ENCODE measurements at places on chromosomes 6 and 20. TPM values are rescaled to one million over a fixed set of nuclear protein-coding genes. Genes with fewer than 3 reads are reported as not detected.

DNA sequence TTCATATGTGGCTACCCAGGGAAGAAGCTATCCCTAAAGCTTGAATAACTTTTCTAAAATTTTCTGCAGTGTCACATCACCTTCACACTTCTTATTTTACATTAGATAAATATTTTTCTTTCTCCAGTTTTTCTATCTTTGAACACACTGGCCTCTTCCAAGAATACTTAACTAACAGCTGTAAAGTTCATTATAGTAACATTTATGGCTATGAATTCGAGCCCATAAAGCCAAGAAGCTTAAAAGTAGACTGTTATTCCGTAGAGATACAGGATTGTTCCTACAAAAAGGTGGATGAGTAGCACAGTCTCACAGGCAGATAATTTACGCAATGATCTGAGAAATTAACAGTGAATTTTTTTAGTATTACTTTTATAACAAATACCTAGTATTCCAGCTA is 55.7 kb upstream of the BMP5 start:
- no peak for DNase-seq

Gene IL17F
- not detected for total RNA-seq

DNA sequence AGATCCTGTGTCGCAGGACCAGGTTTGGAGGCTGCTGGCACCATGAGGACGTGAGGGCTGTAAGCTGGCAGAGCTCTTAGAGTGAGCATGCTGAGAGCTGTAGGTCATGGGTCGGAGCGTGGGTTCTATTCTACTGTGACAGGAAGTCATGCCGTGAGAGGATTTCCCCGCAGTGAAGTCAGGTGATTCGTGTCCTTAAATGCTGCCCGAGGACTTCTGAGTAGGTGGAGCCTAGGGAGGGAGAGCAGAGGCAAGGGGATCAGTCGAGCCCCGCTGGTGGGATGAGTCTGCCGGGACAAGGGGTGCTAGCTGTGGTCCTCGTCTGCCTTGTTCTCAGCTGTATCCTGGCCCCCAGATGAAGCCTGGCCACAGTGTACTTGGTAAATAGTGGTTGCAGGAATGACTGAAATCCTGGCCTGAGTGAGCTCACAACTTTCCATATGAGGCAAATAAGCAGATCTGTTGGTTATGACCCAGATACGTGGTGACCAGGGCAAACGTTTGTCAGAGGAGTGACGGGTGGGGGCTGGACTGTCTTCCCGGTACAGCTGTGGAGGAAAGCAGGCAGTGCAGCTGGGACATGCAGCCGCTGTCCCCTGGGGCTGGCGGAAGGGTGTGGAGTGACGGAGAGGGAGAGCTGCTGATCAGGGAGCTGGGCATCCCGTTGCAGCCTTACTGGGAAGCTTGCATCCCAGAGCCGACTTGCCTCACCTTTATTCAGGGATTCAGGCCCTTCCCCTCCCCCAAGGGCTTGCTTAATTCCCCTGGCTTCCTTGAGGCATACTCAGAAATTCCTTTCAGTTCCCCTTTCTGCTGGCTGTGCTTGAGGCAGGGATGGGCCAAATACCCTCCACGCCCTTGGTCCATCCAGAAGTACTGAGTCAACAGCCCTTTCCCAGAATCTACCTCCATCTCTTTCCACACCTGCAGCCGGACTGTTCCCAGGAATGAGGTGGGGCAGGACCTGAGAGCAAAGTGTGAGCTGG is 250.9 kb upstream of the RREB1 start:
- DNase-seq = no peak

DNA sequence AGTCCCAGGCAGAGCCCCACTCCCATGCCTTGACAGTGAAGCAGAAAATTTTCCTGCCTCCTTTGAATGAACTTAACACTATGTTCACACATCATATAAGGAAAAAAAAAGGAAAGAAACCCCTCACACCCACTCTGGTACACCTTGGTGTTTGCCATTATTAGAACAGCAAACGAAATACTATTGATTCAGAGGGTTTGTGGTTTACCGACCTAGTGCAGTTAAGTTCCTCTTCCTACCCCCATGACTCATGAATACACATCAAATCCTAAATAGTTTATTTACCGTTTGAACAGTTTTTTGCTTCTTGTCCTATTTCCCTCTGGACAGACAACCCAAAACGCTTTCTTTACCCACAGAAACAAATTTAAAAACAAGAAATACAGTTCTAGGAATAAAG is 237.7 kb downstream of the FOXA2 start:
- DNase-seq = no peak

Gene TNFAIP3
- 31.2 TPM for total RNA-seq

- DNase-seq = no peak
Observed at GRCh38 chr6:165644586-165645266, 18.3 kb downstream of the PDE10A start.

DNA sequence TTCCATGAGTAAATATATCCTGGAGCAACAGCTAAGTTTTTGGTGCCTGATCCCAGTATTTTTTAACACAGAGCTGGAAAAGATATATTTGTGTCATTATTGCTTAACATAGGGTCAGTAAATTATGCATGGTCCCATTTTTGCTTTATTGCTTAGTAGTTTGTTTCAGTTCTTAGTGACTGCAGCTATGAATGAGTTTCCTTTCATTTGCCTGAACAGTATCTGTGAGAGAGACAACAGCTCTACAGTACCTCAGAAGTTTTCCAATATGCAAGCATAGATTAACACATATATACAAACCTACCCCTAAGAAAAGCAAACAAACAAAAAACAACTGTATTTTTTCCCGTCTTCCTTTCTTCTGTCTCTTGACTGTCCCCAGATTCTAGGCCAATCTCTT is 160.3 kb downstream of the MEI4 start:
- no peak for DNase-seq

- DNase-seq = no peak
Observed at GRCh38 chr6:120279466-120280167, 930.1 kb upstream of the MAN1A1 start.

GRCh38 chr6:148323344-148323743 is 19.3 kb upstream of the SASH1 start:
- no peak for DNase-seq

GRCh38 chr6:118736440-118736839 is 85.0 kb upstream of the CEP85L start:
- DNase-seq = no peak

DNA sequence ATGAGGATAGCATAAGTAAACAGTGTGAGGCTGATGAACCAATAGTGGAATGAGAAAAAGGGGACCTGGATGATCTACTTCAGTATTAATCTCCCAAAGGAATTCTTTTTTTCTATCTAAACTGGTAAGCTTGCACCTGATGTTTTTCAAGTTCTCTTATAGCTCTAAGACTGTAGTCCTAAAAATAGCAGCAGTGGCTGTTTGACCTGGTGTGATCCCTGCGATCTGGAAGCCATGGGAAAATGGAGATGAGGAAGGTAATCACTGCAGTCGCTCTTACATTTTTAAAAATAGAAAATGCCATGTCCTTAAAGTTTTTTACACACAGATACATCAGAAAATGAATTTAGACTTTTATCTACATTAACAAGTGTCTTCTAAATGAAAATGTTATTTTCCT is 926.4 kb upstream of the SLC35B3 start:
- DNase-seq = no peak

DNA sequence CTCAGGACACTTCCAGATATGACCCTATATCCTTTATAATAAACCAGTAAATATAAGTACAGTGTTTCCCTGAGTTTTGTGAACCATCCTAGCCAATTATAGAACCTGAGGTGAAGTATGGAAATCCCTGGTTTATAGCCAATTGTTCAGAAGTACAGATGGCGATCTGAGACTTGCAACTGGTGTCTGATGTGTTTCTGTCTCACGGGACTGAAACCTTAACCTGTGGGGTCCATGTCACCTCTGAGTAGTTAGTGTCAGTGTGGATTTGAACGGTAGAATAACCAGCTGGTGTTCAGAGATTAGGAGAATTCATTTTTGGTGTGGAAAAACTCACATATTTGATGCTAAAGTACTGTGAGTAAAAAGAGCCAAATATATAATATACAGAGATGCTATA is 606.6 kb downstream of the MAFB start:
- no peak for DNase-seq

Gene METTL24
- total RNA-seq = not detected

Gene VSTM2L
- total RNA-seq = 2.5 TPM

Gene BEND3
- total RNA-seq = 3.2 TPM

DNA sequence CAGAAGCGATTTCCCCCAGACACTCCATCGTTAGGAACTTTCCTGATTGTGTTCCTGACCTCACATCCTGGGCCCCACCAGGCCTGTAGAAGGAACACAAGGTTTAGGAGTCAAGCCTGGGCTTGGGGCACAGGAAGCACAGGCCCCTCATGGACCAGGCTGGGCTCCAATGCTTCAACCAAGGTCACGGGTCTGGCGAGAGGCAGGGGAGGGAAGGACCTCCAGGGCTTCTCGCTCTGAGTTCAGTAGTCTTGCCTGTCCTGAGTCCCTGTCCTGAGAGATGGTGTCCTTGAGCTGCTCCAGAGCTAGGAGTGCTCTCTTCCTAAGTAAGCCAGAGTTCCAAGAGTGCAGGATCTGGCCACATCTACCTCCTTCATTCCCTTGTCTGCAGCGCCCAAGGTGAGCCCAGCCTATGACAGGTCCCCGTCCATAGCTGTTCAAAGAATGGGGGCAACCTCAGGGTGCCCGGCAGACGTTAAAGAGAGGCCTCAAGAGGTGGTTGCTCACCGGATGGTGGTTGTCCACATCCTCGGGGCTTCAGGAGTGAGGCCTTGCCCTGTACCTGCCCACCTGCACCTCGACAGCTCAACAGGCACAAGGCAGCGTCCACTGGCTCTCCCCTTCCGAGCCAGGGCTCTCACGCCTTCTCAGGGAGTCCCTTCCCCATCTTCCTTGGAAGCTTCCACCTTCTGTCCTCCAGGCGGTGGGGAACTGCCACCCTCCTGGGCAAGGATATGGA is 1.6 kb upstream of the TUBB1 start:
- DNase-seq = no peak

DNA sequence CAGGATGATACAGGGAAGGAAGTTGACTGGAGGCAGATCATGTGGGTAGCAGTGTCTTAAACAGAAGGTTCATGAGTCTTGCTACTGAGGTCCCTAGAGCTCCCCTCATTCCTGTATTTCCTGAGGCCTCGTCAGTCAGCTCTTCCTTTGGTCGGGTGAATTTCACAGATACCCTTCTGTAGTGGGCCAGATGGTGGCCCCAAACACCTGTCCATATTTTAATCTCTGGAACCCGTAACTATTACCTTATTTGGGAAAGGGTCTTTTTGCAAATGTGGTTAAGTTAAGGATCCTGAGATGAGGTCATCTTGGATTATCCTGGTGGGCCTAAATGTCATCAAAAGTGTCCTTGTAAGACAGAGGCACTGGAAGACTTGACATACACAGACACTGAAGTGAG is 9.6 kb downstream of the KCNS1 start:
- DNase-seq = no peak

Gene ELOVL5
- 86.6 TPM for total RNA-seq

DNA sequence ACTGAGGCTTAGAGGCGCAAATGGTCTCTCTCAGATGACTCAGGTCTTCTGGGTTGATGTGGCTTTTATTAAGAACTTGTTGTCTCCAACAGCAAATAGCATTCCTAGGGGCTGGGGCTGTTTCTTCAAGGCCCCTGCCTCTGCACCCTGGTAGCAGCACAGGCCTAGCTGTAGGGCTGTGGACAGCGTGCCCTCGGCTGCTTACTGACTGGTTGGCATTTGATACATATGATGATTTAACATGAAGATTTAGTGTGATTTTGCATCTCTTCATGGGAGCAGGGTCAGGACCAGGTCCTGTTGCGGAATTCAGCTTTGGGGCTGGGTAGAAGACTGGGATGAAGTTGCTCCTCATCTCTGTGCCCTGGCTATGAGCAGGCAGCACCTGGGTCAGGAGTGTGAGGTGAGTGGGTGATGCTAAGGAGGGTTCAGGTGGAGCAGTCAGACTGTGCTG is 24.3 kb upstream of the IER3 start:
- no peak for DNase-seq

Gene OPN5
- not detected for total RNA-seq

DNA sequence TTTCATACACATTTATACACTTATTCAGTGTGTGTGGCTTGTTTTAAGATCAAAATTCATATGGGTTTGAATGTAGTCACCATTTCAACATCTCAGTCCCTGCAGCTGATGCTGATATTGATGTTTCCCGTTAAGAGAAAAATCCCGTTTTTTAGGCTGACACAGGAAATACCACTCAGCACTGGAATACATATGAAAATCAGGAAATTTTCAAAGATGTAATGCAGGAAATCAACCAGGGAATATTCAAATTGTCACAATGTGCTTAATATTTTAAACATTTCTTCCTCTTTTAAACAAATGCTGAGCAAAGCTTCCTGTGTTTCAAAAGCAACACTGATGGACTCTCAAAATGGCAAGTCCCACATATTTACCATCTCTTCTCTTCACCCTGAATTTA is 94.5 kb upstream of the MARCKS start:
- DNase-seq = no peak

DNA sequence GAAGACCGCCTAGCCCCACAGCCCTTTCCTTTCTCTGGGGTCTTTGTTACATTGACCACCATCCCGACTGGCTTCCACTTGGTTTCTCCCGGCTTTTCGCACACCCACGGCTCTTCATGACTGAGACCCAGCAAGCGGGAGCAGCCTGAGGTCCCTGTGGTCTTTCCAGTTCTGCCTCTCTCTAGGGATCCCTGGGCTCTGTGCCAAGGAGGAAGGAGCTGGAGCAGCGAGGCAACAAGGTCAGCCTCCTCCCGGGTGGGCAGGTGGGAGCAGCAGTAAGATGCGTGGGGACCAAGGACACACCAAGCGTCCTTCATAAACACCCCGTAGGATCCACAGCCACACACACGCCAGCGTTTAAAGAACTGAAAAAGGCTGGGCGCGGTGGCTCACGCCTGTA is 29.6 kb upstream of the MRGBP start:
- DNase-seq = no peak
